ENCODE measurements at places on chromosomes 3 and 15.

DNA sequence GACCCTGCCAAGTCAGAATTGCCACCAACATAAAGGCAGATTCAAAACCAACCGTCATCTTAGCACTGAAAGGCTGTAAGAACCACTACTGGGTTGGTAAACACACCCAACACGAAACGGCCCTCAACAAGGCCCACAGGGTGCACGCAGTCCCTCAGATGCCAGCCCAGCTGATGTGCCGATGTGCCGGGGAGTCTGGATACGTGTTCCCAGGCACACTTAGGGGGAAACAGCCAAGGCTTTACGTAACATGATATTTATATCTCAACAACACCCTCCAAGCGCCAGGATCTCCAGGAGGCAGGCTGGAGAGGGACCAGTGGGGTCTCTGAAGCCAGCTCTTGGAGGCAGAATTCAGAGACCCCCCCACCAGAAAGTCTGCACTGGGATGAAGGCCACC is 14.2 kb downstream of the POC1A start:
- H3K27me3 ChIP-seq, result no peaks in the 10 kb centered on the region
- H3K36me3 ChIP-seq, result peaks cover 5% of the 10 kb centered on the region
- no peak for DNase-seq
- no peak overlapping the region for H3K27ac ChIP-seq

GRCh38 chr3:75014008-75014407 is 399.5 kb upstream of the CNTN3 start:
- no peaks in the 10 kb centered on the region for H3K36me3 ChIP-seq
- DNase-seq, result no peak
- H3K4me1 ChIP-seq, result no peaks in the 10 kb centered on the region
- H3K4me3 ChIP-seq, result no peak overlapping the region
- no peaks in the 10 kb centered on the region for H3K27me3 ChIP-seq

- H3K27ac ChIP-seq, result no peak overlapping the region
- no peaks in the 10 kb centered on the region for H3K27me3 ChIP-seq
- no peaks in the 10 kb centered on the region for H3K36me3 ChIP-seq
- DNase-seq, result no peak
- no peak overlapping the region for H3K4me3 ChIP-seq
- no peaks in the 10 kb centered on the region for H3K4me1 ChIP-seq
These were observed 43.8 kb downstream of the TKT start for GRCh38 chr3:53211706-53212702.

DNA sequence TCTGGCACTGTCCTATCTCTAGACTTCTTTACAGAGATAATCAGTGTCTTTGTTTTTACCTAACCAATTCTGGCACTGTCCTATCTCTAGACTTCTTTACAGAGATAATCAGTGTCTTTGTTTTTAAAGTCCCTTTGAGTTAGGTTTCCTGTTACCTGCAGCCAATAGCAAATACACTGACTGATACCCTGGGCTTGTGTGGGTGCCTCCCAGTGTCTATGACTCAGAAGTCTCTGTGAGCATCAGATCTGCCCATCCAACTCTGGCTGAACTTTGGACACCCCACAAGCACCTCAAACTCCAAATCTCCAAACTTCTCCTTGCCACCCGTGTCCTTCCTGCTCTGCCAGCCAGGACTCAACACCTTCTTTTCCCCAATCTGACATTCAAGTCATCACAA is 30.4 kb downstream of the SLC41A3 start:
- no peak for DNase-seq
- no peaks in the 10 kb centered on the region for H3K27me3 ChIP-seq
- H3K4me1 ChIP-seq, result peaks cover 10% of the 10 kb centered on the region

GRCh38 chr3:5390221-5390620 is 202.7 kb downstream of the EDEM1 start:
- no peak overlapping the region for H3K27ac ChIP-seq
- no peaks in the 10 kb centered on the region for H3K4me1 ChIP-seq
- no peaks in the 10 kb centered on the region for H3K36me3 ChIP-seq
- no peak overlapping the region for H3K4me3 ChIP-seq

DNA sequence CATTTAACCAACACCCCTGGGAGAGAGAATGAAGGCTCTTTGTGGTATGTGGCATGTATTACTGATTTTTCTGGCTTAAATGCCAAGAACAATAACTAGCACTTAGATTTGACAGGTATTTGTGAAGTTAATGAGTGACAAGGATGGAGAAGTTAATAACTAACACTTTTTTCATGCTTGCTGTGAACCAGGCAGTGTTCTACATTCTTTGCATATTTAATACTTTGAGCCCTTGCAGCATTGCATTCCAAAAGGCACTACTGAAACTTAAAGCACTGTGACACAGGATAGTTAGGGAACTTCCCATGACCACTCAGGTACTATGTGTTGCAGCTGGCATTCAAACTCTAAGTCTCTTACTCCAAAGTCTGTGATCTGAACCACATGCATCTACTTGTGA is 650.6 kb downstream of the ZPLD1 start:
- no peaks in the 10 kb centered on the region for H3K27me3 ChIP-seq
- H3K36me3 ChIP-seq, result no peaks in the 10 kb centered on the region
- no peak overlapping the region for H3K4me3 ChIP-seq
- peaks cover 30% of the 10 kb centered on the region for H3K4me1 ChIP-seq

Measured in large intestine (tissue), 12 donors.